Stimulated activated CD8-positive, alpha-beta memory T cell treated with anti-CD3 and anti-CD28 coated beads, Interleukin-2, amount 100 ng/mL, for 1 hour (primary cell): ENCODE measurements at places on chromosomes 1 and 21.

DNA sequence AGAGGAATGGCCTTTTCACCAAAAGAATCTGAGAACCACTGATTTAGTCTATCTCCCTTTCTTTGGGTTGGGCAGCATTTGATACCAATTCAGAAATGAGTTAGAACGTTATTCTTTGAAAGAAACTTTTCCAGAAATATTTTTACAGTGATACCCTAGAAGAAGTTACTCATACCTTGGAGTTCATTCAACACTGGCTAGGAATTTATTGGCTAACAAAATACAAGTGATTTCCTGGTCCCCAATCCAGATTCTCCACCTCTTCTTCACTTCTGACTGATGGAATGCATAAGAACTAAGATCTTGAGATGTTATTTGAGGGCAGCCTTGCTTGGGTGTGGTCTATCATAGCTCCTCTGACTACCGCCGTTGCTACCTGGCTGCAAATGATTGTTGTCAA lies 9.4 kb downstream of the C1orf162 start:
- no peak for DNase-seq

DNA sequence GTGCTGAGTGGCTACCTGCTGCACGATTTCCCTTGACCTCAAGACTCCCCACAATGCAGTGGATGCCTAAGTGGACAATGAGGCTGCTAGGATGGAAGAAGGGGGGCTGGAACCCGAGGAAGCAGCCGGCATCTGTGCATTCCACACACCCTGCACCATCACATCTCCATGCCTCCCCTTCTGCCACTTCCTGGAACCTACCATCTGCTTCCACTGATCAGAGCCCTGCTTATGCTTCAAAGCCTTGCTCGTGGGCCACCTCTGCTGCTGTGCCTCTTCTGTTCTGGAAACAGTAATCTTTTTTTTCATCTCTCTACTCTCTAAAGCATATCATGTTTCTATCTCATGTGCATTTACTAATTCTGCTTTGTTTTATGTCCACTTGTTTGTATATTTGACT lies 66.2 kb upstream of the WDR26 start:
- DNase-seq = no peak

GRCh38 chr1:171434717-171435346 lies 50.5 kb upstream of the PRRC2C start:
- no peak for DNase-seq

DNA sequence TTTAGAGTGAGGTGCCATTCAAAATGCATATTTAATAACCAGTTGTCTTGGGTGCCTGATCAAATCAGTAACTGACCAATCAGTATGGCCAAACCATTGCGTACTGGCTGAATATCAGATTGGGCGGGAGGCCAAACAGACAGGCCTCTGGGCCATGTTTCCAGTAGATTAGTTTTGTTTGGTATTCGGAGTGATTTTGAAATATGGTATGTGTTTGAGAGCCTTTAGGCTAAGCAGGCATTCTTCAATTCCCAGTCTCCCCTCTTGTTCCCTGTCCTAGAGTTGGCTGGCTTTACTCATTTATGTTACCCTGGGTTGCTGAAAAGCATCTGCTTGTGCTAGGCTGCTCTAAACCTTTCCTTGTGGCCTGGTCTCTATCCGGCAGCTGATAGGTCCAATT lies 80.1 kb downstream of the BACH1 start:
- DNase-seq = no peak

GRCh38 chr1:169044971-169045370 lies 61.5 kb upstream of the ATP1B1 start:
- DNase-seq = no peak

DNA sequence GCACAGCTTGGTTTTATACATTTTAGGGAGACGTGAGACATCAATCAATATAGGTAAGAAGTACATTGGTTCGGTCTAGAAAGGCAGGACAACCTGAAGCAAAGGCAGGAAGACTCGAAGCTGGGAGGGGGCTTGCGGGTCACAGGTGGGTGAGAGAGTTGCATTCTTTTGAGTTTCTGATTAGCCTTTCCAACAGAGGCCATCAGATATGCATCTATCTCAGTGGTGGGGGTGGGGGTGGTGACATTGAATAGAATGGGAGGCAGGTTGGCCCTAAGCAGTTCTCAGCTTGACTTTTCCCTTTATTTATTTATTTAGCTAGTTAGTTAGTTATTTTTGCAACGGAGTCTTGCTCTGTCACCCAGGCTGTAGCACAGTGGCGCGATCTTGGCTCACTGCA lies 85.6 kb downstream of the WDR4 start:
- no peak for DNase-seq

DNA sequence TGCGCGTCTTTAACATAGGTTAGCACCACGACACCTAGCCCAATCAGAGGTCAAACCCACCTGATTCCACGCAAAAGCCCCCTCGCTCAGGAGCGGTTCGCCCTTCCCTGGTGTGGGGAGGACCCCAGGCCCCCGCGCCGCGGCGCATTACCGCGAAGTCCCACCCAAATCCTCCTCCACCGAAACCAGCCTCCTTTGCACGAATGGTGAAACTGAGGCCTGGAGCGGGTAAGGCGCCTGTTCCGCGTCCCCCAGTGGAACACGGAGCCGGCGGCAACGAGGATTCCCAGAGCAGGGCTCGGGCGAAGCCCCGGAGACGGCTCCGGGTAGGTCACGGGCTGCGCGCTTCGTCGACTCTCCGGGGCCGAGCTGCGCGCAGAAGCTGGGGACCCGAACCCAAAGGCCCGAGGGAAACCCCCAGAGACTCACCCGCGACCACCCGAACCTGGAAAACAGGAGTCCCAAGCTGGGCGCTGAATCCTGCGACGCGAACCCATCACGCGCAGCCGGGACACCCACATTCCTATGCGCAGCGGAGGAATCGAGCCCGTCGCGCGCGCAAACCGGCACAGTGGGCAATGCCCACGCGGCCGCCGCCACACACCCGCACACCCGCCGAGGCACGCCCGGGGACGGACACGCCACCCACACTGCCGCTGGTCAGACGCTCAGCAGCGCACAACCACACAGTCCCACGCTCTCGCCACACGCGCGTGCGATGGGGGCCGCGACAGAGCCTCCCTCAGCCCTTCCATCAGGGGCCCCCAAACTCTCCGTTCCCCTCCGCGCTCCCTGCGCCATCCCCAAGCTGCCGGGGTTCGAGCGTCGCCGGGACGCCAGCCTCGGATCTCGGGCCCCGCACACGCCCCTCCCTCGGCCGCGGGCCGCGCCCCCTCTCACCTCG lies 507 bp downstream of the GLIS1 start:
- DNase-seq = no peak

- DNase-seq = no peak
Measured at GRCh38 chr1:109214695-109215623, 1.2 kb downstream of the SARS1 start.

GRCh38 chr1:5969168-5969567 lies 23.1 kb downstream of the NPHP4 start:
- DNase-seq = no peak

DNA sequence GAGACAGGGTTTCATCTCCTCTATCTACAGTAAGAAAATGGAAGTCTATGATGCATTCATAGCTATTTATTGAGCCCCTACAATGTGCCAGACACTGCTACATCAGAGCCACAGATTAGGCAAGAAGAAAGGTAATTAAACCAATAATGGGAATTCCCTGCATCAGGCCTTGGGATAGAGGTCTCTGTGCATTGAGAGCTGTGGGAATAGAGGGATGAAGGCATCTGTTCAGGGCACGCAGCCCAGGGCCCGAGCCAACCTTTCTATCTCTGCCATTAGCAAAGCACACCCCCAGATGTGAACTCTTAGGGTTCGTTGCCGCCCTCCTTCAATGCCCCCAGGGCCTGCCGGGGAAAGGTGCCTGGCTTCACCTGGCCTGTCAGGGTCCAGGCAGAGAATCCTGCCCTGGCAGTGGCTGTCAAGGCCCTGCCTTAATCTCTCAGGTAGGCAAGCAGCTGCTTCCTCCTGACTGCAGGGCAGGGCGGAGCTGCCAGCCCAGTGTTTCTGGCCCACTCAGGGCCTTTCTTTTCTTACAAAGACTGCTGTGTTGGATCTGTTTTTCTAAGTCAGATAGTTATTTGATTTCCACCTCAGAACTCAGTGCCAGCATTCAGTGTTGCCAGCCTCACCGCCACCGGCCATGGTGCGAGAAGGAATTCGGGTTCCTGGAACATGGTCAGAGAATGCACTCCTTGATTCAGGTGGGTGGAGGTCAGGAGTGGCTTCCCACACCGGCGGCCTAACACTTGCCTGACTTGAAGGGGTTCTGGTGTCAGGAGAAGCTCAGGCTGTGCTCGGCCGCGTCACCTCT lies 76.1 kb downstream of the PGM1 start:
- DNase-seq = no peak

- no peak for DNase-seq
Measured at GRCh38 chr1:26450908-26451307, 18.8 kb downstream of the DHDDS start.

GRCh38 chr1:78913950-78914349 lies 92.6 kb downstream of the ADGRL4 start:
- no peak for DNase-seq

DNA sequence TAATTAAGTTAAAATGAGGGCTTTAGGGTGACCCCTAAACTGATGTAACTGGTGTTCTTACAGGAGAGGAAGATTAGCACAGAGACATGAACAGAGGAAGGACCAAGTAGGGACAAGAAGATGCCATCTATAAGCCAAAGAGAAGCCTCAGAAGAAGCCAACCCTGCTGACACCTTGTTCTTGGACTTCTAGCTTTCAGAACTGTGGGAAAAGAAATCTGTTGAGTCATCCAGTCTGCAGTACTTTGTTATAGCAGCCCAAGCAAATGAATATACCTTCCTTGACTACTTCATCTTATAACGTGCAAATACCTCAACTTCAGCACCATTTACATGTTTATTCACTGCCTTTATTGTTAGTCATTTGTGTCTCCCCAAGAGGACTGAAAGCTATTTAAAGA lies 3.4 kb downstream of the ZBTB21 start:
- DNase-seq = no peak
